ENCODE measurements at places on chromosomes 5 and 9. TPM values are rescaled to one million over a fixed set of nuclear protein-coding genes. Genes with fewer than 3 reads are reported as not detected.

GRCh38 chr9:68804911-68805889 is 100.2 kb downstream of the PIP5K1B start:
- no peaks in the 10 kb centered on the region for H3K27me3 ChIP-seq
- no peaks in the 10 kb centered on the region for H3K4me1 ChIP-seq
- H3K36me3 ChIP-seq = no peaks in the 10 kb centered on the region
- H3K4me3 ChIP-seq = no peak overlapping the region
- no peak for DNase-seq
- H3K27ac ChIP-seq = no peak overlapping the region

- no peaks in the 10 kb centered on the region for H3K36me3 ChIP-seq
- no peak for DNase-seq
- H3K27ac ChIP-seq = no peak overlapping the region
- no peak overlapping the region for H3K4me3 ChIP-seq
These were observed 676 bp downstream of the LCN15 start for GRCh38 chr9:136763649-136764035.

TMOD1 gene
- 47.0 TPM for total RNA-seq

- H3K4me3 ChIP-seq = no peak overlapping the region
- no peaks in the 10 kb centered on the region for H3K27me3 ChIP-seq
- no peaks in the 10 kb centered on the region for H3K4me1 ChIP-seq
- H3K27ac ChIP-seq = no peak overlapping the region
These were observed 225.9 kb downstream of the RFX3 start for GRCh38 chr9:3299872-3300271.

HAVCR2 gene
- 14.5 TPM for total RNA-seq

DNA sequence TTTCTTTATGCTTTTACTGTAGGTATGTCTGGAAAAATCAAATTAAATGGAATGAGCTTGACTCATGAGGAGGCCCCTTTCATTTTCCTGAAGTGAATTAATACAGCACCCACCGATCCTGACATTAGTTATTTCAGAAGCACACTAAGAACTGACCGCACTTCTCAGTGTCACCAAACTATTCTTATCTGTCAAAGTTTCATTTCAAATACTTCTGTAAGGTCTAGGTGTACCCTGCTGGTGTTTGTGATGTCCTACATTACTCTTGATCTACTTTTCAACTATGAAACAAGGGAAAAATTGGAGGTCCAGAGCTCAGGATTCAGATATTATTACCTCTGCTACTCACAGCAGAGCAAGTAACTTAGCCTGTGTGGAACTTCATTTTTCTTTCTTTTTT is 1.8 kb upstream of the TEK start:
- H3K4me1 ChIP-seq = peaks cover 10% of the 10 kb centered on the region
- no peak overlapping the region for H3K27ac ChIP-seq
- H3K27me3 ChIP-seq = no peaks in the 10 kb centered on the region
- no peaks in the 10 kb centered on the region for H3K36me3 ChIP-seq
- no peak for DNase-seq

IGFBPL1 gene
- total RNA-seq = not detected

GRCh38 chr5:68354315-68354714 is 138.8 kb downstream of the PIK3R1 start:
- no peaks in the 10 kb centered on the region for H3K36me3 ChIP-seq
- no peak overlapping the region for H3K27ac ChIP-seq
- H3K4me3 ChIP-seq = no peak overlapping the region
- DNase-seq = no peak
- H3K4me1 ChIP-seq = no peaks in the 10 kb centered on the region

GRCh38 chr9:133713960-133714495 is 24.1 kb downstream of the SARDH start:
- no peak for DNase-seq
- H3K36me3 ChIP-seq = no peaks in the 10 kb centered on the region
- no peak overlapping the region for H3K4me3 ChIP-seq
- H3K27me3 ChIP-seq = no peaks in the 10 kb centered on the region

- H3K4me3 ChIP-seq = no peak overlapping the region
- no peak for DNase-seq
These were observed 371.2 kb downstream of the PDE4D start for GRCh38 chr5:59522201-59522831.

AQP3 gene
- total RNA-seq = 92.6 TPM

DNA sequence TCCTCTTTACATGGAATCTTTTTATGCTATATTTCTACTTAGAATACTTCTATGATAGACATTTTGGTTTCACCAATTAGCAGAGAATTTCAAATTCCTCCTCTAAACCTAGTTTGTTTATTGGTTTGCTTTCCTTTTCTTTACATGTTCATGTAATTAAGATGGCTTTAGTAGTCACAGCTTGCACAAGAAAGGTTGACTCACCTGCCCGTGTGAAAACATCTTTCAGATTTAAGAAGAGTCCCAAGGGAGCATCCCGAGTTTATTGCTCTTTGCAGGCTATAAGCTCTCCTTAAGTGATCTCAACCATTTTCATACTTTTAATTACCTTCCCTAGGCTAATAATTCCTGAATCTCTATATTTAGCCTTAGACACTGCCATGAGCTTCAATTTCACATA is 28.9 kb downstream of the TYRP1 start:
- no peaks in the 10 kb centered on the region for H3K36me3 ChIP-seq
- no peak overlapping the region for H3K27ac ChIP-seq
- no peaks in the 10 kb centered on the region for H3K4me1 ChIP-seq
- no peak overlapping the region for H3K4me3 ChIP-seq
- no peaks in the 10 kb centered on the region for H3K27me3 ChIP-seq

PSD2 gene
- total RNA-seq = under 0.01 TPM

GRCh38 chr5:149117970-149118369 is 23.3 kb upstream of the ABLIM3 start:
- no peaks in the 10 kb centered on the region for H3K36me3 ChIP-seq
- no peak overlapping the region for H3K27ac ChIP-seq
- peaks cover 12% of the 10 kb centered on the region for H3K4me1 ChIP-seq
- H3K4me3 ChIP-seq = no peak overlapping the region
- DNase-seq = no peak

DNA sequence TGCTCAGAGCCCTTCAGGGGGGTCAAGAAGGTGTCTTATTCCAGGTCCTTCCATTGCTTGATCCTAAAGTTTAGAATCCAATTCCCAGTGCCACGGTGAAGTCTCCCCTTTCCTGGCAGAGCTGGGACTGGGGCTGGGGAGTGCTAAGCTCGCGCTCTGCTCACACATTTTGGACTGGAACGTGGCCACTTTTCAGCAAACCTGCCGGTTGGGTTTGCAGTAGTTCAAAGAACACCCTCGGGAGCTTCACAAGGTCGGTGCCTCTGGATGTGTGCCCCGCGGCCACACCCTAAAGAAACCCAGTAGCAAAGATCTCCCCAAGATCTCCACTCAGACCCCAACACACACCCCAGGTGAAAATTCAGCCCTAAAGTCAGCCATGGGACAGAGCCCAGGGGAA is at the start of gene C9orf152:
Gene C9orf152, minus strand, starts transcription at position 129 of the 400 bp plus-strand sequence. CDS start 580 bp downstream, outside the sequence.
- H3K4me3 ChIP-seq = no peak within 1 kb of the TSS
- no peaks in the 10 kb centered on the region for H3K4me1 ChIP-seq
- no peaks in the 10 kb centered on the region for H3K36me3 ChIP-seq
- no peak for DNase-seq

GRCh38 chr5:123170816-123171215 is 81.8 kb downstream of the PRDM6 start:
- no peak overlapping the region for H3K4me3 ChIP-seq
- H3K27me3 ChIP-seq = no peaks in the 10 kb centered on the region
- H3K4me1 ChIP-seq = no peaks in the 10 kb centered on the region

DNA sequence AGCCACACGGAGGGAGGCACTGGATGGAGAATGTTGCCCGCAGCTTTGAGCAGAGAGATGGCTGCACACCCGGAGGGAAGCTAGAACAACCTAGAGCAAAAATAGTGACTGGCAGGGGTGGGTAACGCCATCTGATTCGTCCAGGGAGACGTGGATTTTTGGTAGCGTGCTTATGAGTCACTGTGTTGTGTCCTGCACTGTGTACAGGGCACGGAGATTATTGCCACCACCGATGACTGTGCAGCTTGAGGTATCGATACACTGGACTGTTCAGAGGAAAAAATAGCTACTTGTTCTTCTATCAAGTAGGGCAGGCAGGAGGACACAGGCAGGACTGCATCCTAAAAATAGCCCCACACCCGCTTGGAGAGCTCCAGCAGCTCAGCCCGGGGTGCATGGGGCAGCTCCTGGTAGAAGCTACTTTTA is 6.0 kb downstream of the UBE2QL1 start:
- DNase-seq = no peak
- no peaks in the 10 kb centered on the region for H3K36me3 ChIP-seq
- H3K27me3 ChIP-seq = no peaks in the 10 kb centered on the region
- H3K4me3 ChIP-seq = no peak overlapping the region

DNA sequence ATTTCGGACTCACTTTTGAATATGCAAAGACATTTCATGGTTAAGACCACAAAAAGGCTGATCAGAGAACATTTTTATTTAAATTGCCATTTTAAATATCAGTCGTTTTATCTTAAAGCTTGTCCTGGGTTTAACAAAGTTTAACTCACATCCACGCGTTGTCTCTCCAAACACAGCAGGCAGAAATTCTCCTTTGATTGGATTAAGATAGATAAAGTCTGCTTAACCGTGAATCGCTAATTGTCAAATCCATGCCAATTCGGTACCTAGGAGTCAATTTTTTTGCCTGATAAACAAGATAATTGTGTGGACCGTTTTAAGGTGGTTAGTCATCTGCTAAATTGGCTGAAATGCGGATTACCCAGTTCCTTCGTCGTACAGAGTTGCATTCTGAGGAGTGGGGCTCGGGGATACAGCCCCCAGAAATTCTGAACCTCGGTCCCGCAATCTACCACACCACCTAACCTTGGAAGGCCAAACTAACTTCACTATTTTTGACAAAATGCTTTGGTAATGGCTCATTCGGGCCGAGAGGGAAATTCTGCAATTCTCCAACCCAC is 665 bp upstream of the BTF3 start:
- H3K36me3 ChIP-seq = peaks cover under 1% of the 10 kb centered on the region
- no peak for DNase-seq
- H3K4me1 ChIP-seq = peaks cover 26% of the 10 kb centered on the region
- peak overlapping the region; percentile 98 for H3K27ac ChIP-seq

HTR1A gene
- total RNA-seq = not detected

DNA sequence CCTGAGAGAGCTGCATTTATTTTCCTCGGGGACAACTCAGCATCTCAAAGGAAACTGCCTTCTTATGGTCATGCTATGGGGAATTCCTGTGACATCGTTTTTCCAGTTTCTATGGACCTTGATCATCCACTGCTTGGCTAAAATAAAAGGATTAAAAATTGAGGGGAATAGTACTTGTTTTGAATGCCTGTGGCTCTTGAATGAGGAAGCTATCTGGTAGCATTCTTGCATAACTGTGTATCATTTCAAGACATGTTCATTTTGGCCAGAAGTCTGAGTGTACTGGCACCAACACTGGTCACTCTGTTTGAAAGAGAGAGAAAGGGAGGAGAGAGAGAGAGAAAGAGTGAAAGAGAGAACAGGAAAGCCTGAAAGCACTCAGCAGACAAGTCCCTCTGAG is 116.7 kb downstream of the DOCK2 start:
- no peaks in the 10 kb centered on the region for H3K27me3 ChIP-seq
- no peaks in the 10 kb centered on the region for H3K4me1 ChIP-seq
- no peak overlapping the region for H3K27ac ChIP-seq
- no peak for DNase-seq

DNA sequence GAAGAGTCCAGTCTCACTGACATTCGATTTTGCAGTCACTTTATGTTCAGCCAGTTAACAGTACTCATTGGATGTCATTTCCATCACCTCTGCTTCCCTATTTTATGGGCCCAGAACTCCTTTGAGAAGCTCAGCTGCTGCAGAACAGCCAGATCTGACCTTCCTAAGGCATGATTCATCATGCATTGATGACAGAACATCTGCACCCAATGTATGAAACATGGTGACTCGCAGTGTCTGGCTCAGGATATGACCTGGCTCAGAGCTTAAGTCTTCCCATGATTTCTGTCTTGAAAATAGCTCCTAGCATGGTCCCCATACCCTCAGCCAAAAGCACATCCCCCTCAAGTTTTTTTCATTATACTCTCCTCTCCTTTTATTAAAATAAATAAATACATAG is 92.6 kb upstream of the TRIM32 start:
- DNase-seq = no peak
- no peaks in the 10 kb centered on the region for H3K27me3 ChIP-seq
- no peaks in the 10 kb centered on the region for H3K36me3 ChIP-seq
- H3K4me1 ChIP-seq = no peaks in the 10 kb centered on the region
- H3K4me3 ChIP-seq = no peak overlapping the region
- no peak overlapping the region for H3K27ac ChIP-seq

DNA sequence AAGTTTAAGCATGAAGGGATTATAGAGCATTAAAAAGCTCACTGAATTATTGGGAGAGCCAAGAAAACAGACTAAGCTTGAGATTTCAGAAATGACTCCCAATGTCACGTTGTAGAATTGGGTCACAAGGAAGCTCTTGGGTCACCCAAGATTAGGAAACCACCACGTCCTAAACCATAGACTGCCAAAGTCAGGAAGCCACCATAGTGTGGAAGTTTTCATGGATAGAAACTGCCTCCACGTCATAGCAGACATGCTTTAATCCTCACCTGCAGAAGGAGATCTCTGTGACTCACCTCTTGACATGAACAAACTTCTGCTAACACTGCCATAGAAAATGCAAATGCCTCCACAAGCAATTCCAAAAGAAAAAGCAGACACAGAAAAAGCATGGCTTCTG is 106.3 kb downstream of the SLC1A3 start:
- no peaks in the 10 kb centered on the region for H3K4me1 ChIP-seq
- H3K36me3 ChIP-seq = no peaks in the 10 kb centered on the region
- H3K4me3 ChIP-seq = no peak overlapping the region
- H3K27ac ChIP-seq = no peak overlapping the region
- no peaks in the 10 kb centered on the region for H3K27me3 ChIP-seq

Measured in tibial nerve (tissue), 4 donors.